ENCODE measurements at places on chromosomes 1 and 21.

- no peak for DNase-seq
Observed at GRCh38 chr1:27364696-27365371, 1.9 kb downstream of the MAP3K6 start.

GRCh38 chr1:56370513-56370912, 208.8 kb downstream of the PLPP3 start:
- no peak for DNase-seq

DNA sequence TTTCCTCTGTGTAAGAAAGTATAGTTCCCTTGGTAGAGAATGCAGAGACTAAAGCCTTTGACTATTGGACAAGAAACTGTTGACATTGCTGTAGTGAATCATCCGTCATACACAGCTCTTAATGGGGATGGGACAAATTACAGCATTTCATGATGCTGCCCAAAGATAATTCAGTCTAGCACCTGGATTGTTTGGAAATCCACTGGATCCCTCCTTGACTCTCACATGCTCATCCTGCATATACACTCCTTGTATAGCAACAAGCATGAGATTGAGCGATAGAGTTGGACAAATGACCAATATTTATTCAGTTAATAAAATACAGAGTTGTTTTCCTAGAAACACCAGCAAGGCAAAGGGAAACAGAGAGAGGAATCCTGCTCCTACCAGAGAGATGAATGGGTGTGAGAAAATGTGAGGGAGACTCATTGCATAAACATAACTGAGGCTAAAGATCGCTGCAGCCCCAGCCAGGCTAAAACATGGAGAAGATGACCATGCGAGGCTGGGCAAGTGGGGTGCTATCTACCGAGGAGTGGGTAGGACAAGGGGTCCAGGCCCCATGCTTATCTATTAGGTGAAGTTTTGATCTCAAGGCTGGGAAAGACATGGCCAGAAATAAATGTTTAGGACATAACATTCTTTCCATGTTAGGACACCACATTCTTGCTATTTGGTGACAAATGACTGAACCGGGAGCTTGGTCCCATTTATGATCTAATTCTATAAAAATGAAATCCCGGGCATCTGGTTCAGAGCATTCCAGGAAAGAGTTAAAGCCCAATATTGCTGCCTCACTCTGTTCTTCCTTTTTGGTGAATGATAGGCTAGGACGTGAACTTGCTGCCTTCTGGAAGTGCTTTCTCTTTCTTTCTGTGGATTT, 153.2 kb downstream of the TGFB2 start:
- DNase-seq, result no peak

- DNase-seq, result no peak
Observed at GRCh38 chr1:62126579-62127290, 67.9 kb upstream of the L1TD1 start.

DNA sequence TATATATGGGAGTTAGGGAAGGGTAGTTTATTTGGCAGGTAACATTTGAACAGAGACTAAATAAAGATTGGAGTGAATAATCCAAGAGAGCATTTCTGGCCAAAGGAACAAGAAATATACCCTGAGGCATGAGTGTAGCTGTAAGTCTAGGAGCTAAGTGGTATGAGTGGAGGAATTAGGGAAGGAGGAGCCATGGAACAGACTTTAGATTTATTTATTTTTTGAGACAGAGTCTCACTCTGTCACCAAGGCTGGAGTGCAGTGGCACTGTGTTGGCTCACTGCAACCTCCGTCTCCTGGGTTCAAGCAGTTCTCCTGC, 18.4 kb downstream of the CAPZA1 start:
- no peak for DNase-seq

DNA sequence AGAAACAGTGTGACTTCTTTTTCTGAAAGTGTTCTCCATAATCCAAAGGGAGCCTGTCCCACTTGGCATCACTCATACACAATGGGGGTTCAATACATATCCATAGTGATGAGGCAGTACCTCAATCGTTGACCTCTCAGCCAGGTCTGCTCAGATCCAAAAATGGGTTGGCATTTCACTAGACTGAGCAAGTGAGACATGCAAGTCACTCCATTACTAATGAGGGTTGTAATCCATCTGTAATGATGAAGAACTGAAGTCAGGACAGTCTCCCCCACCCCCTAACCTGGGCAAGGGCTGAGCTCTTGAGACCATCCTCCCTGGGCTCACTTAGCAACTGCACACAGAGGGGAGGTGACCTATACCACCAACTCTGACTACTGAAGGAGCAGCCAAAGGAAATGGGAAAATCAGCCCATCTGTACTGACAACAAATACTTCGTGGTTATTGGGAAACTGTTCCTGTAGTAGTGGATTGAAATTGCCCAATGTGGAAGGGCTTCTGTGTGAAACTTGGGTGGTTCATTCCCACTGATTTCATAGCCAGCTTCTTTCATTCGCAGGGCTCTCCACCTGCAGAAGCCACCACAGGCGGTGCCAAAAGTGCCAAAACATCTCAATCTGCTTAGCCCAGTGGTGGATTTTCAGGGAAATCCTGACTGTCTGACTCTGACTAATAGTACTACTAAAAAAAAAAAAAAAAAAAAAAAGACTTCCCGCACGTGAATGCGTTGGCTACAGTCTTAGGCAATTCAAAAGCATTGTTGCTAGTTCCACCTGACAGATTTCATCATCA, 5.0 kb downstream of the NGF start:
- no peak for DNase-seq

GRCh38 chr1:22697980-22698379, 12.7 kb upstream of the EPHB2 start:
- no peak for DNase-seq

DNA sequence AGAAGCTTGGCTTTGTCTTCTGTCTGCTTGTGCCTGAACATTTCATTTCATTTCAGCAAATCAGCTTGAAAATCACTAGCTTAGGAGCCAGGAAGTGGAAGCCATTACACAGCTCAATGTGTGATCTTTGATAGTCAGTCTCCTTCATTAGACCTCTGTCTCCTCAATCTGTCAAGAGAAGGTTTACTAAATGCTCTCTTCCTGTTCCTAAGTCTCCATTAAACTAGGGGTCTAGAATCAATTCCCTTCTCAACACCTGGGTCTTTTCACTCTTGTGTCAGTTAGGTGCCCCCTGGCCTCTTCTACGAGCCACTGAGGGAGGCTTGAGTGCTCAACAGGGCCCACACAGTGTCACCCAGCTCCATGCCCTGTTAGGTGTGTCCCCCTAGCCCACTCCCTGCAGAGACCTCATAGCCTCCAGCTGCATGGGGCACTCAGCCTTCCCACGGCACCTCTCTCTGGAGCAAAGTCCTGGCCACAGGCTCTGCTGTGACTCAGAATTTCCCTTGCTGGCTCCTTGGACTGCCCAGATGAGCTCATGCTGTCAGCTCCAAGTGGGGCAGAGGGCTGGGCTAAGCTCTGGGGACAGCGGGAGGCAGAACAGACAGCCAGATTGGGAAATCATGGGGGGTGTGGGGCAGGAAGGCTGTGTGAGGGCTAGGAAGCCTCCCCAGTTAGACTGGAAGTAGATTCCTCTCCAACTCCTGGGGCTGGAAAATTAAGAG, 115.7 kb upstream of the IPO9 start:
- no peak for DNase-seq

DNA sequence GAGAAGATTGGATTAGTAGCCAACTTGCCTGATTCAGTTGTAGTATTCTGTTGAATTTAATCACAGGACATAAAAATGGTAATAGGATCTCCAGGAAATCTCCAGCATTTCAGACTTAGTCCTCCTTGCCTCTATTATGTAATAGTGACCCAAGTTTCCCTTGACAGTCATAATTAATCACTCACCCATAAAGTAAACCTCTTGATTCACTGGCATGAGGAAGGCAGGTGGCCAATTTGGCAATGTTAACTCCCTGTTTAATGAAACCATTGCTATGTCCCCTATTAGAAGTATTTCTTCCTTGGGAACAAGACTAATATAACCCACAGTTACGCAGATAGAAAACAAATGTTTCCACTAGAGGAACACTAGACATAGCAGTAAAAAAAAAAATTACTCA, 604.8 kb upstream of the CXADR start:
- no peak for DNase-seq

DNA sequence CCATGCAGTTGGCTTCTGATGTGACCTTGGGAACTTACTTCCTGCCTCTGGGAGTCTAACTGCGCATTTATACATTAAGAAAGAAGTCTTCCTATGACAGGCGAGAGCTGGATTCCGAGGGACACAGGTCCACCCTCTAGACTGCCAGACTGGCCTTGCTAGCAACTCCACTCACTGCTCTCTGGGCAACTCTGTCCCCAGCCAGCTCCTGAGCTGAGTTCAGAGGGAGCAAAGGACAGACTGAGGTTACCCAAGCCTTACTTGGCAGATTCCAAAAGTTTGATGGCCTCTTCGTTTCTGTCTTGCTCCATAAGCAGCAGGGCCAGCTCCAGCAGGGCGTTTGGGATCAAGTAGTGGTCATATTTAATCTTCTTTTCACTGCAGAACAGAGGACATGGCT, 41.8 kb downstream of the TTC39A start:
- no peak for DNase-seq

GRCh38 chr1:200362421-200362820, 47.4 kb downstream of the ZNF281 start:
- no peak for DNase-seq

DNA sequence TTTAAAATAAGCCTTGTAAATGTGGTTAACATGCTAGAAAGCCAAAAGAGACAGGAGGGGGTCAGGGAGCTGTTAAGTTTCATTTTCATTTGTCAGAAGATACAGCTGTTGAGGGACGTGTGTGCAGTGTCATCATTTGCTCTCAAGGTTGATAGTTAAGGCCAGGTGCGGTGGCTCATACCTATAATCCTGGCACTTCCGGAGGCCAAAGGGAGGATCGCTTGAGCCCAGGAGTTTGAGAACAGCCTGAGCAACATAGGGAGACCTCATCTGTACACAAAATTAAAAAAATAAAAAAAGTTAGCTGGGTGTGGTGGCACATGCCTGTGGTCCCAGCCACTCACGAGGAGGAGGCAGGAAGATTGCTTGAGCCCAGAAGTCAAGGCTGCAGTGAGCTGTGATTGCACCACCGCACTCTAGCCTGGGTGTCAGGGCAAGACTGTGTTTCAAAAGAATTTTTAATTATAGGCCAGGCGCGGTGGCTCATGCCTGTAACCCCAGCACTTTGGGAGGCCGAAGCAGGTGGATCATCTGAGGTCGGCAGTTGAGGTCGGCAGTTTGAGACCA, 22.7 kb downstream of the ZBTB8OS start:
- DNase-seq, result no peak

DNA sequence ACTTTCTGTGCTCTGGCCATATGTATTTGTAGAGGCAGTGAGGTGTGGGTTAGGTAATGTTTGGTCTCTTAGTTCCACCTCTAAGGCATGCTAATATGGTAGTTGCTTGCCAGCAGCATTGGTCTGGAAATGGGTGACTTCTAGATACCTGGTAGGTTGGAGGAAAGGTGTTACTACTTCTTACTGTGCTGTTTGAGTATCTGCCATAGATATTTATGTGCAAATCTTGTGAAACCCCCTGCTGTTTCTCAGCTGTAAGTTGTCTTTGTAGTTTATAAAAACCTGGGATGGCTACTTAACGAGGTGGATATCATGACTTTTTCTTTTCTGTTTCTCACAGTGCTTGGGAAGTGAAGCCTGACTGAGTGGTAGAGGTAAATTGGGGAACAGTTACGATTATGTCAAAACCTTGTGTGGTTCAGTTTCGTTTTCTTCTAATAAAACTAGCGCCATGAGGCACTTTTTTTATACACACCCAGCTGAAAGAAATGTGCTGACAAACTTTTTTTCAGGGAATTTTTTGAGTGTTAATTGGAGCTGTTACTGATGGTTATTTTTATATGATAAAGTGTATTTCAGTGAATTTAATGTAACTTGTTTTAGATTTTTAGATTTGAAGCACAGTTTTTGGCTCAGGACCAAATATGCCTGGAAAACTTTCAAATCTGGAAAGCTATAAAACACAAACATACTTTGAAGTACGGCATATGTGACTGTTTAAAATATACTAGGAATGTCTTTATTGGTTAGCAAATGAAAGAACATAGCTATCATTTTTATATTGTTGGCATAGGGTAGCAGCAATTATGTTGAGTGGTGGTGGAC, 42.1 kb downstream of the CAMSAP2 start:
- DNase-seq, result no peak

- no peak for DNase-seq
Observed at GRCh38 chr1:178933105-178933561, 62.3 kb upstream of the ANGPTL1 start.

DNA sequence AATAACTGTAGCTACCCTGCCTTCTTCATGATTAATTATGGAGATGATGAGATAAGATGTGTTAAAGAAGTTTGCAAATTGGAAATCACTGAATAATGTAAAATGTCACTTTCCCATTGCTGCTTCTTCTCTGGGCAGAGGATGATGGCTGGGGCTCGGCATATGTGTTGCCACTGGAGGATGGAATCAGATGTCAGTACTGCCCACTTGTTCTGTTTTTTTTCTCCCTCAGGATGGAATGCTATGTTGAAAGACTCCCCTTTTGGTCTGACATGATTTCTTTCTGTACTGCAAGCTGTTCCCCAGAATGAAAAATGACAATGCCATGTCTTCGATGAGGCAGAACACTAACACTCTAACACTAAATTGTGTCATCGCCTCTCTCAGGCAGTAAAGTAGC, 373.9 kb upstream of the SPAG17 start:
- no peak for DNase-seq

GRCh38 chr1:152111515-152111968, 3.7 kb downstream of the TCHH start:
- DNase-seq, result no peak

GRCh38 chr1:17755120-17755519, at the start of gene ACTL8:
ACTL8 (plus strand) TSS chr1:17755333; CDS start chr1:17823009, 67,676 bp downstream.
- no peak for DNase-seq

DNA sequence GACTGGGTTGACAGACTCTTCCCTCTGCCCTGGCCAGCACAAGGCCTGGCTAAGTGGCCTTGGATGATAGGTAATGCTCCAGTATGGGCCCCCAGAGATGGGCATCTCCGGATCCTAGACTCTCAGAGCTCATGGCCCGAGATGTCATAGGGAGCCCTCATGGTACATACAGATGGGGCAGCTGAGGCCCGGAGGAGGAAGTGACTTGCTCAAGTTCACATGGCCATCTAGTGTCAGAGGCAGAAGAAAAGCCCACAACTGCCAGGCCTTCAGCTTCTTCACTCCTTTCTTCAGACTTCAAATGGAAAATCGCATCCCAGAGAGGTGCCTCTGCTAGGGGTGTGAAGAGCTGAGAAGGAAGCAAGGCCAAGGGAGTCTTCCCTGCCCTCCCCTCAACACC, 46.8 kb upstream of the SYNC start:
- DNase-seq, result no peak

DNA sequence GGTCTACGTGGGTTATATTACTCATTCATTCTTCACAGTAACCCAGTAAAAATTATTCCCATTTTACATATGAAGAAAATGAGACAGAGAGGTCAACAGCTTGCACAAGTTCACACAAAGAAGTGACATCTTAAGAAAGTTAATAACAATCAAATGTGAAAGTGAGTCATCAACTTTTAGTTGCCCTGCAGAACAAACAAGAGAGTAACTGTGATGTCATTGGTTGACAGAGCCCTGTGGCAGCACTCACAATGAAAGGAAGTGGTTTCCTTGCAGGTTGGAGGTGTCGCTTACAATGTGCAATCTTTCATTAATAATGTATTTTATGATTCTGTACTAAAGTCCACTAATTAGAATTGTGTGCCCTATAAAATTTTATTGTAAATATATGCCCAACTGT, 369.6 kb downstream of the RYR2 start:
- no peak for DNase-seq

GRCh38 chr1:118223426-118223825, 38.4 kb upstream of the SPAG17 start:
- no peak for DNase-seq

All from stimulated activated CD8-positive, alpha-beta memory T cell treated with anti-CD3 and anti-CD28 coated beads, Interleukin-2, amount 100 ng/mL, for 48 hours (primary cell).